IMR-90 (cell line): ENCODE measurements at places on chromosomes 5 and 9. TPM values are rescaled to one million over a fixed set of nuclear protein-coding genes. Genes with fewer than 3 reads are reported as not detected.
A peak's percentile ranks its signal among the peaks of the same experiment; 100 is the strongest.

DNA sequence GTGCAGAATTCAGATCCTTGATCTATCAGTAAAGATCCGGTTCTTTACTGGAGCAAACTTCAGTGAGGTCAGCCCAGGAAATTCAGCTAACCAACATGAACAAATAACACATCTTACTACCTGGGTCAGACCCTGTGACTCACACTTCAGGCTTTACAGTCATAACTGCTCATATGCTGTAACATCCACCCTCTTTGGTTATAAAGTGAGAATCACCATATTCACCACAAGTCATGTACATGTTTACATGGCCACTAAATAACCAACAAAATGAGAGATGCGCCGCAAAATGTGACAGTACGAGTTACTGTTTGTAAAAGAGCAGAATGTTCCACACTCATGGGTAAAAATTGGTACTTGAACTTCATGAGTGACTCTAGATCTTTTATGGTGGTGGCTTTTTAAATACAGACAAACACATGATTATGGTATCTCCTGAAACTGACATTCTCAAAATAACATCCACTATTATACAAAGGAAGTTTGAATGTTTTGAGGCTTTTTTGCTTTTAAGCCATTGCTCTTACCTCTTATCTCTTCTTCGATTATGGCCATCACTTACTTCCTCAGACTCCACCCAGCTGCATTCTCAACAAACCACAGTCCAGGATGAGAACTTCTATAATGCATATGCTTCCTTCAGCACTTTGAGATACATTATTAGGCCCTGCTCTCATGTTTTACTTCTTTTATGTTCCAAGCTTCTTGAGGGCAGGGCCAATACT lies 516.6 kb downstream of the RAB3C start:
- DNase-seq, result peak; percentile 96
- H3K36me3 ChIP-seq, result no peaks in the 10 kb centered on the region
- no peaks in the 10 kb centered on the region for H3K27me3 ChIP-seq
- H3K27ac ChIP-seq, result no peak overlapping the region

DNA sequence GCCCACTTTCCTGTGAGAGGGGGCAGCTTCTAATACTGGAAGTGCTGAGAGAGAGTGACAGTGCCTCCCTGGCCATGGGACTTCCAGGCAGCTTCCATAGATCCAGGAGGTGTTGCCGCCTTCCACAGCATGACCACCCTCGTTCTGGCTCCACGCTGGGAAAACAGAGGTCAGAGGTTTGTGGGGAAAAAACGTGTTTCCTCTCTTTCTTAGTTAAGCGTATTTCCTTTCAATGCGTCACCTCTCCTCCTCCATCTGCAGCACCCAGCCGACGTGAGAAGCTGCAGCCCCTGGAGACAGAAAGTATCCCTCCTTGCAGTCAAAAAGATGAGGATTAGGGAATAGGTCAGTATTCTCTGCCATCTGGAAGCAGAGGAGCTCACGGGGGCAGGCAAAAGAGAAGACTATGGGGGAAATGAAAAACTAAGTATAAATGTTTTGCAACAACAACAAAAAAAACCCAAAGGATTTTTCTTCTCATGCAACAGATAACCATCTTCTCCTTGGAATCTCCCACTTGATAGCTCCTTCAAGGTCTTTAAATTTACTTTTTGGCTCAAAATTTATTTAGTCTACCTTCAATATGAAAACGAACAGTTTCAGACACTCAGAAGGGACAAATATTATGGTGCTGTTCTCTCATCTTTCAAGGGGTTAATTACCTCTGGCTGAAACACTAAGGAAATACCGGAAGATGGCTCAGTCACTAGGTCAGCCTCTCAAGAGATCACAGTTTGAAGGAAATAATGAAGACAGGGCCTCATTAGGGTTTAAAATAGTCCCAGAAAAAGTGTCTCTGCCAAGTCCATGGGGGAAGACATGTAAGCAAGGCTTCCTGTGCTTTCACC lies 38.0 kb downstream of the MTMR12 start:
- H3K4me1 ChIP-seq, result peaks cover 15% of the 10 kb centered on the region
- no peaks in the 10 kb centered on the region for H3K27me3 ChIP-seq
- peaks cover 13% of the 10 kb centered on the region for H3K36me3 ChIP-seq
- peak overlapping the region; percentile 71 for H3K27ac ChIP-seq

The MSMP gene
- not detected in 2 replicates for total RNA-seq

- no peak overlapping the region for H3K4me3 ChIP-seq
- H3K4me1 ChIP-seq, result peaks cover 20% of the 10 kb centered on the region
- no peak for DNase-seq
- H3K27ac ChIP-seq, result no peak overlapping the region
Measured at GRCh38 chr9:93582115-93582514, 5.7 kb downstream of the PHF2 start.

GRCh38 chr9:136122425-136123383 lies 4.0 kb upstream of the TMEM250 start:
- peak; percentile 34 for DNase-seq
- H3K4me1 ChIP-seq, result peaks cover 5% of the 10 kb centered on the region
- H3K27ac ChIP-seq, result no peak overlapping the region
- H3K36me3 ChIP-seq, result no peaks in the 10 kb centered on the region
- peaks cover 32% of the 10 kb centered on the region for H3K27me3 ChIP-seq
